Activated naive CD4-positive, alpha-beta T cell treated with anti-CD3 and anti-CD28 coated beads for 36 hours (primary cell): ENCODE measurements at places on chromosomes 4 and X.

- DNase-seq: no peak
Observed at GRCh38 chrX:17597836-17598439, 139.4 kb upstream of the SCML1 start.

DNA sequence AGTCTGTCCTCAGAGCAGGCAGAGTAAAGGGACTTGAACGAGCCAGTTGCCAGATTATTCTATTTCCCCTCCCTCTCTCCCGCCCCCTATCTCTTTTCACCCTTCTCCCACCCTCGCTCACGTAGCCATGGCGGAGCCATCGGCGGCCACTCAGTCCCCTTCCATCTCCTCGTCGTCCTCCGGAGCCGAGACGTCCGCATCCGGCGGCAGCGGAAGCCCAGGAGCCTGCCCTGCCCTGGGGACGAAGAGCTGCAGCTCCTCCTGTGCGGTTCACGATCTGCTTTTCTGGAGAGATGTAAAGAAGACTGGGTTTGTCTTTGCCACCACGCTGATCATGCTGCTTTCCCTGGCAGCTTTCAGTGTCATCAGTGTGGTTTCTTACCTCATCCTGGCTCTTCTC is 106.2 kb upstream of the SMAD1 start:
- DNase-seq: no peak

- no peak for DNase-seq
Observed at GRCh38 chr4:153955327-153955726, 166.4 kb upstream of the SFRP2 start.

GRCh38 chr4:89482926-89483595 is 175.5 kb upstream of the GPRIN3 start:
- no peak for DNase-seq
